ENCODE measurements at places on chromosomes 13 and 19.
A peak's percentile ranks its signal among the peaks of the same experiment; 100 is the strongest.

GRCh38 chr13:109517517-109517916 is 268.9 kb downstream of the IRS2 start:
- no peak for DNase-seq

DNA sequence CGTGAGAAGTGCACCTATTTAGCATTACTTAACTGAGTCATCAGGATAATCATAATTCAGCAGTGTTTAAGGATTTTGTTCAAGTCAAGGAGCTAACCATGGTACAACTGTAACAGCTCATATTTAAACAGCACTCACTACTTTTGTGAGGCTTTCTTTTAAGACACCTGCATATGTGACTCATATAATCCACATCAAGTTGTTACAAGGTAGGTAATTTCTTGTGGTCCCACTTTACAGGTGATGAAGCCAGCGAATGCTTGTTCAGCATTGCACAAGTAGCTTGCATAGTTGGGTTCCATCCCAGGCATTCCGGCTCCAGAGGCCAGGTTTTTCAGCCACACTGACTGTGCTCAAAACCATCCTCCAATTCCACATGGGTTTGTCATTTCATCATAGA is 569.2 kb downstream of the MYO16 start:
- no peak for DNase-seq

- DNase-seq = no peak
These were observed 23.7 kb upstream of the TNFSF14 start for GRCh38 chr19:6693681-6694080.

DNA sequence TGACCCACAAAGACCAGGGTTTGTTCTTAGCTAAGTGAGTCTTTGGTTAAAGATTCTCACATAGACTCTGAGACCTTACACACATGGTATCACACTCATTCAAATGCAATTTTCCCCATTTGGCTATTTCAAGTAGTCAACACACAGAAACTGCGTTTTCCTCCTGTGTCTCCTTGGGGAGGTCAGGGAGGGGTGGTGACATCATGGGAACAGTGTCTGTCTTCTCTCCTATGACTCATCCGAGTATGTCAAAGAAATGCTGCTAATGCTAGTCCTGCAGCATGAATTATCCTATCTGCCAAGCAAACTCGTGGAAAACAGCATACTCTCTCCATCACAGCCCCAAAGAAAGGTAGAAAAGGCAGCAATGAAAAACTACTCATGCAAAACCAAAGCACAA is 100.2 kb downstream of the ENOX1 start:
- DNase-seq = no peak

DNA sequence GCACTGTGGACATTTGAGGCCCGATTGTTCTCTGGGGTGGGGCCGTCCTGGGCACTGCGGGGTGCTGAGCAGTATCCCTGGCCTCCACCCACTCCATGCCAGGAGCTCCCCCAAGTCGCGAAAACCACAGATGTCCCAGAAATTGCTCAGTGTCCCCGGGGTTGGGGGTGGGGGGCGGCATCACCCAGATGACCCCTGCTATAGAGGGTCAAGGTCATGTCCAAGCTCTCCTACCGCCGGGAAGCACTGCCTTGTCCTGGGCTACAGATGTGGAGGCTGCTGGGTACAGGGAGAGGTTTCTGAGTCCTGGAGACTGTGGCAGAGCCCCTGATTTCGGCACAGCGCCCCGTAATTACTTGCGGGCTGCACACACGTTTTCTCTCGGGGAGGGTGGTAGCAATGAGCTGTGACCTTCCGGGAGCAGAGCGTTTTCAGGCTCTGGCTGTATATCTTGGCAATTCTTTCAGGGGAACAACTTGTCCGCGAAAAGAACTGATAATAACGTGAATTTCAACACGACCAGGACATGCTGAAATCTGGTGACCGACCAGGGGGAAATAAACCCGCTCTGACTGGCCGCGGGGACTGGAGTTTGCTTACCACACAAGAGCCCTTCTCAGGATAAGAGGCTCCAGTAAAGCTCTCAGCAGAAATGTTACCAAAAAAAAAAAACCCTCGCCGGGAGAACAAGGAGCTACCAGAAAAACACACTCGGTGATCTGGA is 68.1 kb downstream of the GNG7 start:
- no peak for DNase-seq

GRCh38 chr13:25109341-25109740 is 13.4 kb downstream of the PABPC3 start:
- DNase-seq = no peak

DNA sequence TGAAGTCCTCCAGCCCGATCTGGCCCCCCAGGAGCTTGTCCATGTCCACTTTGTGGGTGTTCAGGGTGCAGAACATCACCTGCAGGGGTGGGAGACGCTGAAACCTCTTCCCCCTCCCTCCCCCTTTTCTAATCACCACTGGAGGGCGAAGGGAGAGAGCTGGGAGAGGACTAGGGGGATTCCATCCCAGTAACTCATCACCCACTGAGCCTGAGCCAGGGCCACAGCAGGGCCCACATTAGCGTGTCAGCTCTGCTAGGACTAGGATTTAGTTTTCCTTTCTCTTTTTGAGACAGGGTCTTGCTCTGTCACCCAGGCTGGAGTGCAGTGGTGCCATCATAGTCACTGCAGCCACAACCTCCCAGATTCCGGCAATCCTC is 5.5 kb upstream of the PTGER1 start:
- no peak for DNase-seq

DNA sequence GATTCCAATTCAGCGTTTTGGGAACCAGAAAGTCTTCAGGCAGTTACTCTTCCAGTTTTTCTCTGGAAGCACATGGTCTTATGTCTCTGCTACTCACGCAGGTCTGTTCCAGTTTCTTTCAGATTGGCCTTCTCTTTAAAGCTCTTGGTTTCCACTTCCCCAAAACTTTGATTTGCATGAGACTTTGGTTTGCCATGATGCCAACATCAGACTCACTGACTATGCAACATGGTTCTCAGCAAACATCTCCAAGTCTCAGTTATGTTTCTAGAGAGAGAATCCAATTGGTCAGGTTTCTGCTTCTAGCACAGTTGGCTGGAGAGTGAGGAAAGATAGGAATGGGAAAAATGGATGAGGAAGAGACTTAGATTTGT is 3.1 kb downstream of the AKAP11 start:
- no peak for DNase-seq

GRCh38 chr19:33394006-33394722 is 20.7 kb downstream of the CEBPG start:
- DNase-seq = no peak

- DNase-seq = no peak
These were observed 600 bp upstream of the ZNF226 start for GRCh38 chr19:44164327-44164672.

DNA sequence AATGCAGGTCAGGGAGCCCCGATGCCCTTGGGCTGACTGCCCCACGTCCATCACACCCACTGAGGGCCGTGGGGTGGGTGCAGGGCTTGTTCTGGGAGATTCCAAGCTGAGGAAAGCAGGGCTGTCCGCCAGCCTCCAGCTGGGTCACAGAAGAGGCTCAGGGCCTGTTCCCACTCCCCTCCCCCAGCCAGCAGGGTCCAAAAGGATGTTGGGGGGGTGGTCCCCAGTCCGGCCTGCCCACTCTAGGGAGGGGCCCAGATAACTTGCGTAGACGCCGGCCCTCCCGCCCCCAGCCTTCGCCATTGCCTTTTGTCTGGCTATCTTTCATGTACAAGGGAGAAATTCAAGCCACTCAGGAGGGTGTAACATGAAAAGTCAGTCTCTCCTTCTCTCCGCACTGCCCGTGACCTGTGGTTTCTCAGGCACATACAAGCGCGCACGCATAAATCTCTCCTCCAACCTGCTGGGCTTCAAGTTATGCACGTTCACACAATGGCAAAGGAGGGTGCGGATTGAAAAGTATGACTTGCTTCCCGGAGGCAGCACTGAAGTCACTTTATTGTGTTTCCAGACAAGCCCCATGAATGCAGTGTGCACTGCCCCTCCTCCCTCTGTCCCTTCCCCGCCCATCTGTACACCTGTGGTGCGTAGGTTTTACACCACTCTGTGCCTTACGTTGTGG is 20.2 kb downstream of the CARM1 start:
- DNase-seq = no peak

DNA sequence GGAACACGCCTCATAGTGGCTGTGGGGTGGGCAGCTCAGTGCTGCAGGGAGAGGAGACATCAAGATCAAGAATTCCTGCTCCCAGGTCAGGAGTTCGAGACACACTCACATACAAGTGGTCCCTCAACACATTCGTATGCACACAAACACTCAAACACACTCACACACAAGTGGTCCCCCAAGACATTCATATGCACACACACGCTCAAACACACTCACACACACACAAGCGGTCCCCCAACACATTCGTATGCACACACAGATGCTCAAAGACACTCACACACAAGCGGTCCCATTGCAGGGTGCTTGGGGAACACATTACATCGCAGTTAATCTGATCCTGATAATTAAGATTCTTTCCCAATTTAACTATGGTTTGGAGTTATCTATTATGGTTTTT is 28.2 kb downstream of the FCGBP start:
- no peak for DNase-seq

DNA sequence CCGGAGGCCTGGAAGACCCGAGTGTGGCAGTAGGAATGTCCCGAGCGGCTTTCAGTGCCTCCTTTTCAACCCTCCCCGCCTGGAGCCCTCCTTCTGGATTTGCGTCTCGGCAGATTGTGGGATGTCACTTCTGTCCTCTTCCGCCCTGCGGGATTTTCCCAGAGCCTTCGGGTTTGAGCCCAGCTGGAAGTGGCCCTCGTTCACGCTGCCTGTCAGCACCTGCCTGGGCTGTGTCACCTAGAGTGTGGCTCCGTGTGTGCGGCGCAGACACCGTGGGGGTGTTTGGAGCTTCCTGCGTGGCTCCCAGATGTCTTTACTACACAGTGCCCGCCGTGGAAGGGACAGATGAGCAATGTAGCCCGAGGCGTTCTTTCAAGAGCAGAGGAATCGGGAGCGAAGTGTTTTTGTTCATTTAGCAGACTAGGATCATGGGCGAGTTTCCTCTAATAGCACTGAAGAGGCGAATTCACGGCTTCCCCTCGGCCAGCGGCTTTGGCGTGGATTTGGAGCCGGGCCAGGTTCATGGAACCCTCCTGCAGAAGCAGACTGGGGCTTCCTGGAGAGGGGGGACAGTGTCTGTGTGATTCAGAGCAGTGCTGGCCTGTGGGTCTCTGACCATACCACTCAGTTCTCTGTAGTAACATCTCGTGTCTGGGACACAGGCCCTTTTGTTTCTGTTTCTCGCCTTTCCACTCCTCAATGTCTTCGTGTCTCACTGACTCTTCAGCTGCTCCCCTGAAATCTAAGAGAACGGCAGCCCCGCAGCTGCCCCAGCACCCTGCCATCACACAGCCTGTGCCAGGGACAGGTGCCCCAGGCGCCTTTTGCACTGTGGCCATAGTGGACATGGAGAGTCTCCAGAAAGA is 68.0 kb downstream of the KDM4B start:
- peak; percentile 29 for DNase-seq

DNA sequence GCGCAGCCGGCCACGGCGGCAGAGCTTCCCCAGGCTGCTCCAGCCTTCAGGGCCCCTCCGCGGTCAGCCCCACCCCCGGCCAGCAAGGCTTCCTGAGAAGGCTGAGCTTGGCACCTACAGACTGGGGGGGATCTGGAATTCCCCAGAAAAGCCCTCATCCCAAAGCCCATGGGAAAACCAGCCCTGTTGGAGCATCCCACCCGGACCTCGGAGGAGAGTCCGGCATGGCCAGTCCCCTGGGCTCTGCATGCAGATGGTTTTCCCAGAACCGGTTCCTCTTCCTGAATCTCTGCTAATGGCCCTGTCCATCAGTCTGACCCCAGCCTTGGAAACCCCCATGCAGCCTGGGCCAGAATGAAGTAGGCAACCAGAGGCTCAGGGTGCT is 10.3 kb downstream of the RASA3 start:
- DNase-seq = no peak

GRCh38 chr13:36981156-36981743 is 17.9 kb downstream of the ALG5 start:
- DNase-seq = no peak

DNA sequence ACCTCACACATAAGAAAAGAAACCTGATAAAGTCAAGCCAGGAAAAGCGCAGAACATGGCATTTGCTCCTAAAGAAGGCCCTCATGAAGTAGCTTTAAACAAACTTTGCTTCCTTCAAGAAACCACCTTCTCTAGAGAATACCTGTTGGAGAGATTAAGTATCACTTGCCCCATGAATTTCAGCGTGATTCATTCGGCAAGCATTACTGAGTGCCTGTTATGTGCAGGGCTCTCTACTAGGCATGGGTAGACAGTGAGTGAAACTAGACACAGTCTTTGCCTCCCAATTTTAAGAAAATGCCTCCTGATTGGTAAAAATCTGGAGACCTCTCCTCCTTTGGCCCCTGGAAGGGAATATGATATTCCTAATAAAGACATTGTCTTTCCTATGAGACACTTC is 475.8 kb upstream of the NBEA start:
- DNase-seq = no peak

GRCh38 chr19:1073956-1074517 is 7.1 kb downstream of the ARHGAP45 start:
- DNase-seq = no peak

- no peak for DNase-seq
These were observed 34.2 kb downstream of the FAM187B start for GRCh38 chr19:35194012-35194984.

- no peak for DNase-seq
These were observed 256.5 kb downstream of the DCLK1 start for GRCh38 chr13:35874704-35875103.

DNA sequence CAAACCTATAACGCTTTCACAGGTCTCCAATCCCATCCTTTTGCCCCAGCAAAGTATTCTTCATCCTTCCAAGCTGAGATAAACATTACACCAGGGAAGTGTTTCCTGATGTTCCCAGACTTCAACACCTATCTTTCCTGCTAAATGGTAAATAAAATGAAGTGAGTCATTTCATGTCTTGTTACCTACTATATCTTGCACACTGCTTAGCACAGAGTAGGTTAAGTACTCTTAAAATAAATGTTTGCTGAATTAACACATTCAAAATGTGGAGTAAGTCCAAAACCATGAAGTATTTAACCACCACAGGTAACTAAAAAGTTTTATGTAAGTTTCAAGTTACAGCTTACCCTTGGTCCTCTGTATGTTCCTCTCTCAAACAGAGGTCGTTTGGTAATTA is 3.4 kb downstream of the RBM26 start:
- DNase-seq = no peak

DNA sequence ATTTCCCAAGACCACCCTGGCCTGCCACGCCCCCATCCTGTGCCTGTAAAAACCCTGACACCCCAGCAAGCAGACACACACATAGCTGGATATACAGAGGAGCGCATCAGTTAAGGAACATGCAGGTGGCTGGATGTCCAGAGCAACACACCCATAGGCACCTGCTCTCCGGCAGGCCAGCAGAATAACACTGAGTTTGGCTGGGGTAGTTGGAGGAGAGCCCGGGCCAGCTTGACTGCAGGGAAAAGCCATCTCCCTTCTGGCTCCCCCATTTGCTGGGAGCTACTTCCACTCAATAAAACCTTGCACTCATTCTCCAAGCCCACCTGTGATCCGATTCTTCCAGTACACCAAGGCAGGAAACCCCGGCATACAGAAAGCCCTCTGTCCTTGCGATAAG is 8.9 kb downstream of the RASL11A start:
- DNase-seq = no peak

GRCh38 chr19:12847159-12848139 is 9.1 kb downstream of the MAST1 start:
- no peak for DNase-seq

GRCh38 chr19:49210108-49210900 is 52.7 kb downstream of the TRPM4 start:
- no peak for DNase-seq

Data from pulmonary artery endothelial cell (primary cell).